GM12891 (cell line): ENCODE measurements at places on chromosomes 2 and 18.

DNA sequence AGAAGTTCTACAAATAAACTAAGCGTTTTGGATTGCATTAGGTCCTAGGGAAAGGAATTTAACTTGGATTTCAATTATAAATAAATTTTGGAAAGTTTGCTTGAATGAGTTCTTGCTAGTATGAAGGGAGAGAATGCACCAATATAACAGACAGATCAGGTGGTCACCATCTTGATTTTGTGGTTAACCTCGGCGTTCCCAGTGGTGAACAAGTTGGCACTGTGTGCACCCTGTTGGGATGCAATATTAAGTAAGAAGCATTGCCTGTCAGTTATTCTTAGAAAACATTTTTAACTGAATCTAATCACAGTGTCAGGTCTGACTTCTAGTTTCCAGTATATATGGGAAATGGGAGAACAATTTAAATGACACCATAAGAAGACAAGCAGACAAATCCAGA is 673.4 kb downstream of the SLC4A3 start:
- no peak for DNase-seq

DNA sequence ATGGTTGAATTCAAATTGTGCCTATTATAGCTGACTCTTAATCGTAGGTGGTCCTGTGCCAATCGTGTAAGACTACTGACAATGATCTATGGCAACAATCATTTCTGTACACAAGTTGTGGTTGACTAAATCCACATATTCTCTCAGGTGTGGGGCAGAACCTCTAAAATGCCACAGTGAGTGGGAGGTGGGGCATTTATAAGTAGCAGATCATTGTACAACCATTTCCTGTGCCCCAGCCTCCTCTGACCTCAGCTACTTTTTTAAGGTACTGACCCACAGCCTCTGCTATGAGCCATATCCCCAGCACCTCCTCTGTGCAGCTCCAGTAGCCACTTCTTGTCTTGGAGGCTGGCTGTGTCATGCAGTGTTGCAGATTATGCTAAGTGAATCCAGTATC is 48.6 kb upstream of the RAPH1 start:
- no peak for DNase-seq

DNA sequence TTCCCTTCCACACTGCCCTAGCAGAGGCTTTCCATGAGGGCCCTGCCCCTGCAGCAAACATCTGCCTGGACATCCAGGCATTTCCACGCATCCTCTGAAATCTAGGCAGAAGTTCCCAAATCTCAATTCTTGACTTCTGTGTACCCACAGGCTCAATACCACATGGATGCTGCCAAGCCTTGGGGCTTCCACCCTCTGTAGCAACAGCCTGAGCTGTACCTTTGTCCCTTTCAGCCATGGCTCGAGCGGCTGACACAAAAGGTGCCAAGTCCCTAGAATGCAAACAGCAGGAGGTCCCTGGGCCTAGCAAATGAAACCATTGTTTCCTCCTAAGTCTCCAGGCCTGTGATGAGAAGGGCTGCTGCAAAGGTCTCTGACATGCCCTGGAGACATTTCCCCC is 744.5 kb upstream of the LINC00305 start:
- DNase-seq: no peak

DNA sequence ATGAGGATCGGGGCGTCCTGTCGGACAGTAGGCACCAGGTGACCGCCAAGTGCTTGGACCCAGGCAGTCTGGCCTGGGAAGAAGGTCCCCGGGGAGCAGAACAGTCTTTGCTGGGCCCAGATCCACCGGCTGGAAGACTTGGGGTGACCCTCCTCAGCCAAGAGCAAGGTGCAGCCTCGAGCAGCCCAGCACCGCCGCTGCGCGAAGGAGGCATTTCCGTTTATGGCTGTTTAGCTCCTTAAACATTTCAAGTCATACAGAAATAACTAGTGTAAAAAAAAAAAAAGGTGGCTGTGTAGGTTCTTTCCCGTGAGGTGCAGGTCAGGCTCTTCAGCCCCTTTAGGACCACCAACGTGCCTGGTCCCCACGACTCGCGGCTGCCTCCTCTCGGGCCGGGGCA is 370.2 kb downstream of the CMPK2 start:
- DNase-seq: no peak

DNA sequence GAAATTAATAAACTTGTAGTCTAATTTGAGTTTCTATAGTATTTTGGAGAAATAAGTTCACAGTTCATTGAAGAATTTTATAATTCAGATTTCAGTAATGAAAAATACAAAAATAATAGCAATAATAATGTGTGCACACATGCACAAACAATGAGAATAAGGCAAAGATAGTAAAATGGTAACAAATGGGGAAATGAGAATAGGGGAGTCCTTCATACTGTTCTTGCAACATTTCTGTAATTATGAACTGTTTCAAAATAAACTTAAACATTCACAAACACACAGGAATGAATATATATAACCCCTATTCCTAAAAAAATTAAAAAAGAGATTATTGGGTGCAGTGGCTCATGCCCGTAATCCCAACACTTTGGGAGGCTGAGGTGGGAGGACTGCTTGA is 63.9 kb downstream of the SPRED2 start:
- no peak for DNase-seq

DNA sequence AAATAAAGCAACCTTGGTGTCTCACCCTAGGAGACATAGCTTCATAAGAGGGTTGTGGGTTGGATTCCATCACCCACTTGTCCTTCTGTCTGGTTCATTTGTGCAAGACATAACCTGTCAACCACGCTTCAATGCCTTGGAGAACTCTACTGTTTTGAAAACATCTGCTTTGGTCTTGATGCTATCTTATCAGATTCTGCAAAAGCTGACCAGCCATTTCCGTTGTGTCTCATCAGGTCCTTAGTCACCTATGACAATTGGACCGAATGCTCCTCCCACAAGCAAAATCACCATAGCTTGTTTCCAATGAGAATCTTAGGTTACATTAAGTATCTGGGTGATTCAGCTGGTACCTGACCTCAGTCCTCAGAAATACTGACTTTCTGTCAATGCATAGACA is 35.4 kb downstream of the STAT4 start:
- DNase-seq: no peak

DNA sequence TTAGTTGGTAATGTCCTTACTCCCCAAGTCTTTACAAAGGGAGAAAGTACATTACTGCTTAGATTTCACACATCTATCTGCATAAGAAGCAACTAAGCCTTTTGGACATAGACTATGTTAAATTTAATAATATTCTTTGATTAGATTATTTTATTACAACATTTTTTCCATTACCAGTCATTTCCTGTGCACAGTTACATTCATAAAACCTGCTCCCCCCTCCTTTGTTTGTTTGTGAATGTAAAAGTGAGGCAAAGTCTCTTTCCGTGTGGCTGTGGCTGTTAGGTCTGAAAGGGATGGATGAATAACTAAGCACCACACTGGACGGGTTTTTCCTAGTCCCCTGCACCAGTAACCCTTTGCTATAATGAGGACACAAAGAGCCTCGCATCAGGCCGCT is 9.6 kb downstream of the PTGR3 start:
- DNase-seq: no peak

- no peak for DNase-seq
Measured at GRCh38 chr18:27428120-27428519, 243.0 kb upstream of the CHST9 start.

- no peak for DNase-seq
Measured at GRCh38 chr2:178990533-178991241, 59.2 kb downstream of the CCDC141 start.

GRCh38 chr18:498931-499775 is 1.3 kb downstream of the COLEC12 start:
- no peak for DNase-seq
